ENCODE measurements at places on chromosomes 7 and 10. TPM values are rescaled to one million over a fixed set of nuclear protein-coding genes. Genes with fewer than 3 reads are reported as not detected.
A peak's percentile ranks its signal among the peaks of the same experiment; 100 is the strongest.

Gene TUBAL3
- 0.40 TPM for total RNA-seq

Gene SLC26A5
- not detected for total RNA-seq

DNA sequence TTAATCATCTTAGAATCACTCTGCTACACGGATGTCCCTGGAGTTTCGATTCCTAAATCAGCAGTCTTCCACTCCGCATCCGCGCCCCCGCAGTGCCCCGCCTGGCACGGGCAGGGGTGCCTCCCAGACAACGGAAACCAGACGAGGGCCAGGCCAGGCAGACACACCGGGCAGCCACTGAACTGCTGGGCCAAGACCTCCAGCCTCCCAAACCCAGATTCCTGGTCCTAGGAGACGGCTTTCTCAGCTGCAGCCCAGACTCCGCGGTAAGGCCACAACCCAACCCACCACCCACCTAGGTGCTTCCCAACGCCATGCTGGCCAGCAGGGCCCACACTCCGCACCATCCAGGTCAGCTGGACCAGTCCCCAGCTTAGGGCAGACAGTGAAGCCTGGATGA is 33.2 kb downstream of the MAD1L1 start:
- peak; percentile 58 for DNase-seq

GRCh38 chr7:79624336-79624735 is 170.9 kb upstream of the MAGI2 start:
- DNase-seq = no peak

GRCh38 chr10:1347962-1348772 is 292.0 kb downstream of the WDR37 start:
- DNase-seq = peak; percentile 64

DNA sequence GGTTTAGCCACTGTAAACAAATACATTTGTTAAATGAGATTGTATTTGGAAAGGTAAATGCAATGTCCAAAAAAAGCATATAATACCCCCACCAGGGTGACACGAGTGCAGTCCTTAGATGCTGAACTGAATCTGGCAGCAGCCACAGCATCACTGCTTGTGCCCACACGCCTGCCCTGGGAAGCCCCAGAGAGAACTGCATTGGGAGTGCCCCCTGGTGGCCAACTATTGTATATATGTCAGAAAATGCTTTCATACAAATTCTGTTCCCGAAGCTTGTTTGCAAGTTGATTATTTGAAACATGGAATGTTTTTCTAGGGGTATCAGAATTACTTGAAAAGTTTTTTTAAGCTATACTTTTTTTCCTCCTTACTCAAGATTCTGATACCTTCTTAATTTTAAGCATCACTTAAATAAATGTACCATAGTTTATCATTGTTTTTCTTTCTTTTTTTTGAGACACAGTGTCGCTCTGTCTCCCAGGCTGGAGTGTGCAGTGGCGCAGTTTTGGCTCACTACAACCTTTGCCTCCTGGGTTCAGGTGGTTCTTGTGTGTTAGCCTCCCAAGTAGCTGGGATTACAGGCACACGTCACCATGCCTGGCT is 50.1 kb downstream of the LANCL2 start:
- DNase-seq = no peak

DNA sequence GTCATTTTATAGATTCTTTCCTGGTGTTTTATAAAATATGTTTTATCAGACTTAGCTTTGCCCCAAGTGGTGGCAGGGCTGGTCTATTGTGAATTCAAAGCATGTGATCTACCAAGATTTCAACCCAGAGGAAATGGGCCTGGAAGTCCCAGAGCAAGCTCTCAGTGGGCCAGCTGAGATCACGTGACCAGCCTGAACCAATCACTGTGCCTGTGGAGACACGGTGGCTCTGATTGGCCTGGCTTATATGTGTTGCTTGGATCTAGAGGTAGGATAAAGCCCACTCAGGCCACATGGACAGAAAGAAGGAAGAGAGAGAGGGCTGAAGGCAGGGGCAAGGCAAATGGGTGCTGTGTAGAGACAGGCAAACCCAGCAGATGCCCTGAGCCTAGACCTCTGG is 65.5 kb upstream of the GATA3 start:
- DNase-seq = no peak

- DNase-seq = no peak
Observed at GRCh38 chr10:109203646-109204353, 719.5 kb downstream of the XPNPEP1 start.

DNA sequence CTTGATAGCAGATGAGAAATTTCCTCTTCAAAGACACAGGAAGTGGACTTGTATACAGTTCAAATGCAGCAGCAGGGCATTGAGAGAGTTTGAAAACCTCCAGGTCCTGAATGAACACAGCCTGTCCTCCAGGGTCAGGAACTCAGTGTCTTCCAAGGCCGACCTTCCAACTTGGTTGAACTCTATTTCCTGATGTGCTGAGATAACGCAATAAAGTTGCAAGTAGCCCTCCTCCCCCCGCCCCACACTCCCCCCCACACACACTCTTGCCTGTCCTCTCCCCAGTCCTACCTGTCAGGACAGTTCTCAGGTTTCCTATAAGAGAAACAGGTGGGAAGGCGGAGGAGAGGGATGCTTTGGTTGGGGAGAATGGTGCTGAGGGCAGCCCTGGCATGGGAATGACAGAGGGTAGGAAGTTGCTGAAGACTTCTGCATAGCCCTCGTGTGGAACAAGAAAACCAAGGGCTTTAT is 90.0 kb downstream of the CCDC71L start:
- DNase-seq = no peak

Measured in cardiac septum (tissue), 1 donor.